Globus pallidus (tissue), 1 donor: ENCODE measurements at places on chromosomes 1 and 21.

DNA sequence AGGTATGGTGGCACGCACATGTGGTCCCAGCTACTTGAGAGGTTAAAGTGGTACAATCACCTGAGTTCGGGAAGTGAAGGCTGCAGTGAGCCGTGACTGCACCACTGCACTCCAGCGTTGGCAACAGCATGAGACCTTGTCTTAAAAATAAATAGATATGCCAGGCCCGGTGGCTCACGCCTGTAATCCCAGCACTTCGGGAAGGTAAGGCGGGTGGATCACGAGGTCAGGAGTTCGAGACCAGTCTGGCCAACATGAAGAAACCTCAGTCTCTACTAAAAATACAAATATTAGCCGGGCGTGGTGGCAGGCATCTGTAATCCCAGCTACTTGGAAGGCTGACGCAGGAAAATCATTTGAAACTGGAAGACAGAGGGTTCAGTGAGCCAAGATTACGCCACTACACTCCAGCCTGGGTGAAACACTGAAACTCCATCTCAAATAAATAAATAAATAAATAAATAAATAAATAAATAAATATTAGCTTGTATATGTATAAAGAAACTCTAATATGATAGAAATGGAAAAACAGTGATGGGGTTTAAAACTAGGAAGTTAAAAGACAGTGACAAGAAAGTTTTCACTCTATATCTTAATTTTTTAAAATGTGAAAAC is 18.8 kb downstream of the GATAD2B start:
- DNase-seq, result no peak

DNA sequence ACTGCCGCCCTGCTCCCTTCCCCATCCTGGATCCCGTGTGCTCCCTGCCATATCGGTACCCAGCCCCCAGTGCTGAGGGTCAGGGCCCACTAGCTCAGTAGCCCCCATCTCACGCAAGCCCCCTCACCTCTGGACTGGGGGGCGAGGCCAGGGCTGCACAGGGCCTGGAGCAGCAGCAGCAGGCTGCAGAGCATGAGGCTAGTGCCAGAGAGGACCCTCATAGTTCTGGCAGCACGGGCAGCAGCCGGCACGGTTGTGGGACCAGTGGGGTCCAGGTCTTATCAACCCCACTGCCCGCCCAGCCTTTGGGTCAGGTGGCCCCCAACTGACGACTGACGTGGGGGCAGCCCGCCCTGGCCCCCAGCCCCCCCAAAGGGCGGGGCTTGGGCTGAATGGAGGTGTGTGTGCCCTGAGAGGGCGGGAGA is at the start of gene MATN1:
TSS of gene MATN1 (minus strand) at position 255 of the 425 bp plus-strand sequence. CDS start at position 221, 34 bp downstream.
- DNase-seq, result no peak

GRCh38 chr21:31159808-31160207 is 121.5 kb upstream of the KRTAP19-8 start:
- DNase-seq, result peak; percentile 60

GRCh38 chr1:25458541-25459298 is 28.0 kb downstream of the MACO1 start:
- DNase-seq, result no peak

DNA sequence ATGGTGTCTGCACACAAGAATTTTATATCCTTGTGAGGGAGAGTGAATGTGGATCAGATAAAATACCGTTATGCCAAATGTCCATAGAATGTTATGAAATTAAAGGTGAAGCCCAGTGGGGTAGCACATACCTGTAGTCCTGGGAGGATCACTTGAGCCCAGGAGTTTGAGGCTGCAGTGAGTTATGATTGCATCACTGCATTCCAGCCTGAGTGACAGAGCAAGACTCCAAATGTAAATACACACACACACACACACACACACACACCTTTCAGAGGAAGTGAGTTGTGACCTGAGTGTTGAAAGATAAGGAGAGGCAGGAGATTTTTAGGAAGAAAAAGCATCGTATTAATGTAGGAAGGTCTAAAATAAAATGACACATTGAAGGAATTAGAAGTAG is 28.1 kb upstream of the ZYG11A start:
- no peak for DNase-seq

DNA sequence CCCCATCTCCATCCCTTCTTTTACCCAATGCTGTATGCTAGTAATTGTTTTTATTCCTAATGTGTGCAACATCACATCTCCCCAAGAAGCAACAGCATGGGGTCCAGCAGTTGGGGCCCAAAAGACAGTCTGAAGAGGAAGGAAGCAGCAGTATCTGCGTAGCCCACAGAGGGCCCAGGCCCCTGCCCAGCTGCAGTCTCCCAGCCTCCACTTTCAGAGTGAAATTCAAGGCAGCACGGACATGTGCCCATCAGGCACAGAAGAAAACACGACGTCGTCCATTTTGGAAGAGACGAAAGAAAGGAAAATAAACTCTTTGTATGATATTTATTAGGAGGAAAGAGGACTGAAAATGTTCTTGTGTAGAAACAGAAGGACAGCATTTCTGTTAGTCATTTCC is 37.4 kb downstream of the NCF2 start:
- no peak for DNase-seq

DNA sequence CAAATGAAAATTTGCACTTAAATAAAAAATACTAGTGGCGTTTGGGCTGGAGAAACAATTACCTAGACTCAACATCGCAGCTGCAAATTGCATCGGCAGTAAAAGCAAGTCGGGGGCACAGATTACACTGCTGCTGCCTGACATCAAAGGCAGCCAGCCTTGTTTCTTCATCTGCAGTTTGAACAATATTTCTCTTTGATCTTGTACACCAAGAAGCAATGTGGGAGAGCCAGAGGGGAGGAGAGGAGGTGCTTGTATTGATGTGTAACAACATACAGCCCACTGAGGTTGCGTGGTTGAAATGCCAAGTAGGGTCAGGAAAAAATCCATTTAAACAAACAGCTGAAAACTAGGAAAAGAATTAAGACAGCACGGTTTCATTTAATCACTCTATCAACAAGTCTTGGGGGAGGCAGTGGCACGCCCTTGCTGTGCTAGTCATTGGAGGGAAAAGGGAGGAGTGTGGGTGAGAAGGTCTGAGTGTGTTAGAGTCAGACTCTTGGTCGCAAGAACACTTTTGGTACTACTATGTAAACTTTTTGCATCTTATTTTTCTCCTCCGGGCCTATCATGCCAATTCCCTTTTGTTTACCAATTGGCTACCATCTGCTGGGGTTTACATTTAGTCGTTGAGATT is 456.5 kb downstream of the OMA1 start:
- no peak for DNase-seq

DNA sequence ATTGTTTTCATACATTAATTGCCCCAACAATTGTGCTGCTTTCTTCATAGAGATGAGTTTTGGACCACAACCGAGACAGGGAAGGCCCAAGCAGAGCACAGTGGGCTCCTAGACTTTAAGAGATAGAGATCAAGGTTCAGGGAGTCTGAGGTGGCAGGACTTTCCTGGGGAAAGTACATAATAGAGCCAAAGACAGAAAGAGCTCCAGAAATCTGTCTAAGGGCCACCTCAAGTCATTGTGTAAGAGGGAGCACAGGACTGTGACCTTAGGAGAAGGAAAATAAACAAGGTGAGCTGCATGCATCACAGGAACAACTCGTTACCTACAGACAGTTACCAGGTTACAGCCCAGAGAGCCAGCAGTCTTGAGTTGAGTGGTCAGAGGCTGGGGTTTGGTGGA is 41.3 kb upstream of the CR2 start:
- no peak for DNase-seq

- DNase-seq, result no peak
Observed at GRCh38 chr1:11485191-11485590, 6.2 kb downstream of the DISP3 start.

DNA sequence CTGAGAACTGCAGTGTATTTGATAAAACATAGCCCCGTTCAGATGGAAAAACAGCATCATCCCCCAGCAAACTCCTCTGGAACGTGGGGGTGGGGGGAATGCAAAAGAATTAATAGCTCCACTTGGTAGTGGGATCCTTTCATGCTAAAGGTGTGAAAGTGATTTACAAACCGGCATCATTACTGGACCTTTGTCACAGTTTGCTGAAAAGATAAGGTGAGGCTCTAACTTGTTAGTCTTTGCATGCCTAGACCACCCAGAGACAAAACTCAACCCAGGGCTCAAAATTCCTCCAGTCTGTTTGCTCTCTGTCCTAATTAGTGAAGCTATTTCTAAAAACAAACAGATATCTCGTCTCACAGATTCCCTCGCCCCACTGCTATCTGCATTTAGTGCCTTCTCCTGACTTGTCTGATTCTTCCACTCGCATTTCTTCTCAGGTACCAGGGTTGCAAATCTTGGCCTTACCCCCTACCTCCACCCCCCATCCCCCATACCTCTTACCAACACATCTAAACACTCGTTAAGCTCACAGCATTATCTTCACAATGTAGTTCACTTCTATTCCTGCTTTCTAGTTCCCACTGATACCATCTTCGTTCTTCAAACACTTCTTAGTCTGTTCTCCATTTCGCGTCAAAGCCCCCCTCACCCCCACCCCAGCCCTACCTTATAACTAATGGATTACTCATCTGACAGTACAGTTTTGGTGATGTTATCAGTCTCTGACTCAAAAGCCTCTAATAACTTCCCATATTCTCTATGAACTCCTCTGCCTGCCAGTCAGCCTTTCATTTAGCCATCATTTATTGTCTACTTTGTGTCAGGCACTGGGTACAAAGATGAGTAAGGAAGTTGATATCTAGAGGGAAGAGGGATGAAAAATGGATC is 11.8 kb downstream of the IER5 start:
- DNase-seq, result no peak

GRCh38 chr1:209268479-209268878 is 315.0 kb upstream of the CAMK1G start:
- no peak for DNase-seq

DNA sequence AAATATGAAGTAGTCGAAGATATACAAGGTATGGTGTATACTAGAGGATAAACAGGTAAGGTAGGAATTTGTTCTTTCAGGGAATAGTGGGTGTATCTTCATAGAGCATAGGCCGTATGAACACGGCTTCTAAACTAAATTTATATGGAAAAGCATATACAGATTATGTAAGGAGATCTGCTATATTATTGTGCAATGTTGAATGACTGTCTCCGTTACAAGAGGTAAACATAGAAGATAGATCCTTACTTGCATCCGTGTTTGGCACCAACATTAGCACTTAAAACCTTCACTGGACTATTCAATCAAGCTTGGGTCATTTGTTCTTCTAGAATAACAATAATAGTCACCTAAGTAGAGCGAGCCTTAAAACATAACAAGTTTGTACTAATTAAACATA is 45.9 kb downstream of the CLEC20A start:
- DNase-seq, result no peak

- no peak for DNase-seq
Observed at GRCh38 chr21:41067709-41068108, 100.3 kb upstream of the BACE2 start.

DNA sequence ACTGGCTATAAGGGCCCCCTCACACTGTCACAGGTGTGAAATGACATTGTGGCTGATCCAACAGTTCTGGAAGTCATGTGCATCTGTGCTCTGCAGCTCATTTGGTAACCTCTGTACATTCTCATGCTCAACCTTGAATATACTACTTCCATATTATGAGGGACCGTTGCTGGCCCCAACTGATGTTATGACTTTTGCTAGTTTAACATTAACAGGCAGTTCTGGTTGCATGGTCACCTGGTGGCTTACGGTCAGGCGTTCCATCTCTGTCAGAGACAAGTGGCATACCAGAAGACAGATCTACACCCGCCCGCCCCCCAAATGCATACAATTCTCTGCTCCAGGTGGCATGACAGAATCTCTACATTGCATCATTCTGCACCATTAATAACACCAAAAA is 6.0 kb upstream of the DIP2A start:
- no peak for DNase-seq

DNA sequence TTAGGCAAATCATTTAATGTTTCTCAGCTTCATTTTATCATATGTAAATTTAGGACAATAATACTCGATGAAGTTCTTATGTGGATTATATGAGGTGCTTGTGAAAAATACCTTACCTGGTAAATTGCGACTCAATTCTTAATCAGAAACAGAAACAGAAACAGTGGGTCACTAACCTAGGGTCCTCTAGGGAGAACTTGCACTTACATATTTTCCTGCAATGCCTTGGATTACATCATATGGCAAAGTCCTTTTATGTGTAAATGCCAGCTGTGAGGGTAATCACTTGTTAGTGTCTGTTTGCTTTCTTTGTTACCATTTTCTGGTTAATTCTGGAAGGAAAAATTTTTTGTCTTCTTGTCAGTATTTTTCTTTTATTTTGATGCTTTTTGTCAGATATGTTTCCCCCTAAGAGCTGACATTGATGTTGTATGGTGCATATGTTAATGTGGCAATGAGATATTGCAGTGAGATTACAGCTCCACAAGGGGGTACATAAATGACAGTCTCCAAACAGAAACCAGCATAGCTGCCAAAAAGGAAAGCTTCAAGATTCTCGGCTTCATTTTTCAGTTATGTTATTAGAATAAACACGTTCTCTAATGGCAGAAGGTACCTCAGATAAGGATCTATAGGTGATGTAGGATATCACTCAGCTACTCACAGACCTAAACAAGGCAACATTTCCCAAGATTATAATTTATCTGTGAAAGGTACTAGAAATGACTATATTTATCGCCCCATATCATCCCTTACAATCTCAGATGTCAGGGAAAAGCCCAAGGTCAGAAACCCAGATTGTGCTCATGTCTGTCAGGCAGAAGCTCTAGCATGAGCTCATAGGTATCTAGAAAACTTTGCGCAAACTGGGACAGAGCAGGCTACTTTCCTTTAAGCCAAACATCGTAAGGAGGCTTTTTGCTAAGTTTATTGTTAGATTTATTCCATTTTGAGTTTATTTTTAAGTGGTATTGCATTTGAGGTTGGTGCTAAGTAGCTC is 119.9 kb downstream of the FASLG start:
- no peak for DNase-seq

- DNase-seq, result peak; percentile 93
Observed at GRCh38 chr1:51535006-51535592, 16.0 kb upstream of the EPS15 start.

DNA sequence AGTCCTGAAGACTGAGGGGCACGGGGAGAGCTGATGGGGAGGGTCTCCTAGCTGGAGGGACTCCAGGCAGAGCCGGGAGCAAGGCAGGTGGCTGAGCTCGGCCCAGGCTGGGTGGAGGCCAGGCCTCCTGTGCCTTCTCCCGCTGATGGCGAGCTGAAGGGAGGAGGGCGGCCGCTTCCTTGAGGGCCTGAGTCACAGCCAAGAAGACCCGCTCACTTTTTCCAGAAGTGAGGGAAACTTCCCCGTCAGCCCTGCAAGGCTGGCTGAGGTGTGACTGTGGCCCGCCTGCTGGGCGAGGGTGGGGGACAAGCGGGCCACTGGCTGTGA is 1.7 kb upstream of the VWA1 start:
- DNase-seq, result no peak

DNA sequence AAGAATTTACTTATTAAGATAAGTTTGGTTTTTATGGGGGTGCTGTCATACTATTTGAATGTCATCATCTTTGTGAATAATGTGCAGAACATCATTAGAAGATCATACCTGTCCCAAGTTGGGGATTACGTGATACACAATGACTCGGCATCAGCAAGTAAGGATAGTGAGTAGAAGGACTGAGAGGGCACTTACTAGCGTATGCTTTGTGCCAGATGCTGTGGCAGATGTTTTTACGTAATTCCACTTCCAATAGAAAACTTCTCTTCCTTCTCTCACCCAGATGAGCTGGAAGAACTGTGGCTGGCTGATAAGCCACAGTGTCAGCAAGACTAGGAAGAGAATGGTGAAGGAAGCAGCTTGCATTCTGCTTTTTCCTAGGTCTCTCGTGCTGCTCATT is 28.1 kb upstream of the TGFB2 start:
- no peak for DNase-seq
